ENCODE measurements at places on chromosomes 2 and 18.

DNA sequence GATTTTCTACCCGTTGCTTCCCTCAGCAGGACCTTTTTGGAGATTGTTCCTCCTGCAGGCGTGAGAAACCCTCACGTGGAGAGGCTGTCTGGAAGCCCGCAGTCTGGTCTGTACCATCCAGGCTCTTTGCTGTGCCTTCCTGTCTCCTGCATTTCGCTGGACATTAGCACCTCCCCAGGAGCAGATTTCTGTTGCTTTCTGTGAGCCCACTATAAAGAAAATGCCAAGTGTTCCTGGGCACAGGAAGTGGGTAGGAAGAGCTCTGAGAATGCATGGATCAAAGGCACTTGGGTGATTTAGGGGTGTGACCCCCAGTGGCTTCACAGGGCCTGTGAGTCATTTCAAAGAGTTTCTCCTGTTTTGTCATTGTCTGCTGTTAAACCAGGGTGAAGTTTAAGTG lies 27.3 kb downstream of the SPTBN1 start:
- DNase-seq, result no peak

- no peak for DNase-seq
Measured at GRCh38 chr2:231063347-231063746, 6.7 kb downstream of the PSMD1 start.

GRCh38 chr2:47803770-47804169 lies 20.8 kb downstream of the MSH6 start:
- no peak for DNase-seq

GRCh38 chr2:218986148-218986761 lies 1.3 kb upstream of the FEV start:
- no peak for DNase-seq

DNA sequence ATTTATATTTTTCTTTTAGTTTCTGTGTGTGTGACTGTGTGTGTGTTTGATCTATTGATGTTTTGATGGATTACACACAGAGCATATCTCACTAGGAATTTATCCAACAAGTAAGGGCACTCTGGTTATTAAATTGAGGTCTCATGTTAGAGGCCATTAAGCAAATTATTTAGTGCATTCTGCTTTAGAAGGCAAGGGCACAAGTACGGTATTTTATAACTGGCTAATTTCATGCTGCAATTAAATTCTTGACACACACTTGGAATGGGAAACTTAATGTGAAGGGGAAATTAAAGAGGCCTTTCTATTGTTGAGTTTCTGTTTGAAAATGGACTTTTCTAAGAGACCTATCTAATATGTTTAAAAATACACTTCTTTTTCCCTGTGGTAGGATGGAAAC lies 25.8 kb downstream of the NYAP2 start:
- DNase-seq, result no peak

DNA sequence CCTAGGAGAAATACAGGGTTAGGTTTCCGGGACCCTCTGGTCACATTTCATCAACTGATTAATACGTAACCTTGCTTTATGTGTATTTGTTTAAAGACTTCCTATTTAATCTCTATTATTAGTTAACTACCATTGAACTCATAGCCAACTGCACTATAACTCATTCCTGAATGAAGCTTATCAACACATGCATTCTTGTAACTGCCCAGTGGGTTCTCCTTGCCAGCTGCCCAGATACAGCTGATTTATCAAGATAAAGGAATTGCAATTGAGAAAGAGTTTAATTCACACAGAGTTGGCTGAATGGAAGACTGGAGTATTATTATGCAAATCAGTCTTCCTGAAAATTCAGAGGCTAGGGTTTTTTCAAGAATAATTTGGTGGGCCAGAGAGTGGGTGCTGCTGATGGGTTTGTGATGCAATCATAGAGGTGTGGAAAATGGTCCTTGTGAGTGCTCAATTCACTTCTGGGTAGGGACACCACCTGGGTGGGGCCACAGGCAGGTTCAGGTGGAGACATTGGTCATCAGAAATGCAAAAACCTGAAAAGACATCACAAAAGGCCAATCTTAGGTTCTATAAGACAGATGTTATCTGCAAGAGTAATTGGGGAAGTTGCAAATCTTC lies 21.1 kb upstream of the NOSTRIN start:
- DNase-seq, result no peak

- DNase-seq, result no peak
Measured at GRCh38 chr2:124913868-124914267, 888.8 kb downstream of the CNTNAP5 start.

- no peak for DNase-seq
Measured at GRCh38 chr2:219542931-219543595, 546 bp downstream of the CHPF start.

- DNase-seq, result no peak
Measured at GRCh38 chr2:6780765-6781274, 84.9 kb downstream of the CMPK2 start.

DNA sequence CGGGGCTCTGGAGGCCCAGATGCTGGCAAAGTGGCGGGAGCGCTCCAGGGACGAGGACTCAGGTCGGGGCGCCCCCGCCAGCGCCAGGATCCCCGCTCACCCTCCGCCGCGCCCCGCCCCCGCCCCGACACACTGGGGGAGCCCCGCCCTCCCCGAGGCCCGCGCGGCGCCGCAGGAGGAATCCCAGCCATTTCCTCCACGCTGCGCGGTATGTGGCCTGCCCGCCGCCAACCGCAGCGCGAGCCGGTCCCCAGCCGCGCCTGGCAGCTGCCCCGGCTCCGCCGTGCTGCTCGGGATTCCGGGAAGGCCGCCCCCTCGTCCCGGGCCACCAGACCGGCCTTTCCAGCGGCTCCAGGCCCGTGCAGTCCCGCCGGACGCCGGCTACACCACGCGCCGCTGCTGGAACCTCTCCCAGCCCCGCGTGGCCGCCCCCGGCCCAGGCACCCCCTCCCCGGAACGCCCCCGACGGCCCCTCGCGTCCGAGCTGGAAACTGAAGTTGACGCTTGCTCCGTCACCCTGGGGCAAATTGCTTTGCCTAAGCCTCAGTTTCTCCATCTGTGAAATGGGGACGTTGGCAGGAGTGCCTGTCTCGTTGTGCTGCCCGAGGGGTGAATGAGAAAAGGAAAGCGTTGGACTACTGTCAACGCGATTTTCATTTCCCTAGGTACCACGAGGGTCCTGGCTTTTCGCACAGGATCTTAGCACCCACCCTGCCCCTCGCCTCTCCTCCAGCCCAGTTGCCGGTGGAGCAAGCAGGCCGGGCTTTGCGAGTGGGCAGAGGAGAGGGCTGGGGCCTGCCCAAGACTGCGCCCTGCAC lies 53.6 kb downstream of the PKDCC start:
- peak; percentile 84 for DNase-seq

DNA sequence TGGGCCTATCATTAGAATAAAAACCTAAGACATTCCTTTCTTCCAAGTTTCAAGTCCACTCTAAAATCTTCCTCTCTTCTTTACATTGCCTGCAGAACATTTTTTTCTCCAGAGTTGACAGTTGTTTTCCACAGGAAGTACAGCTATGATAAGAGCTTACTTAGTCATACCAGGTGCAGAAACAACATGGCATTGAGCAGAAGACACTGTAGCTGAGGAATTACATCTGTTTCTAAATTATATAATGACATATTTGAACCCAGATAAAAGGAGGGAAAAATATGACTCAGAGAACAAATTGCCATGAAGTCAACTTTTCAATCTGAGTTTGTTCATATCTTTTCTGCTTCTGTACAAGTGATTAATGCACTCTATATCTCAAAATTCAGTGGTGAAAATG lies 30.2 kb downstream of the CMPK2 start:
- no peak for DNase-seq

GRCh38 chr2:224308272-224308911 lies 93.5 kb downstream of the FAM124B start:
- no peak for DNase-seq

- no peak for DNase-seq
Measured at GRCh38 chr18:25235401-25236042, 116.4 kb downstream of the ZNF521 start.

- no peak for DNase-seq
Measured at GRCh38 chr2:210524533-210524932, 31.9 kb upstream of the CPS1 start.

- DNase-seq, result no peak
Measured at GRCh38 chr2:118667964-118668363, 179.5 kb downstream of the EN1 start.

DNA sequence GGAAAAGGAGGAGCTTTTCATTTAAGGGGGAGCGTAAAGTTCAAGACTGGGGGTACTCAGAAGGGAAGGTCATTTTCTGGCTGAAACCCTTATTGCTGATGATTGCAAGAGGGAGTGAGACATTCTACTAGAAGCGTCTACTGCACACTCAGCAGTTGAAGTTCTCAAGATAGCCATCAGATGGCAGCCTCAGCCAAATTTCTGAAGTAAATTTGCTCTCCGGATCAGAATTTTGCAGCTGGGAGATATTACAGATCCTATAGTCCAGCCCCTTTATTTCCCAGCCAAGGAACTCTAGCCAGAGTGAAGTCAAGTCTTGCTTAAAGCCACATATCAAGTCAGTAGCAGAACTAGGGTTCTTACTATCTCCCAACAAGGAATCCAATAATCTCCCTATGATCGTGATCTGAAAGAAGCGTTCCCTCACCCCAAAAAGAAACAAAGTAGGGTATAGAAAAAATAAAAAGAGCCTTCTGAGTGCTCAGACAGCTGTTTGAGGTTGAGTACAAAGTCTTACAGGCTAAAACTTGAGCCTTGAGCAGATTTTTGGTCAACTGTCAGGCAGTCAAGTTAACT lies 24.0 kb downstream of the RAX start:
- DNase-seq, result peak; percentile 58

DNA sequence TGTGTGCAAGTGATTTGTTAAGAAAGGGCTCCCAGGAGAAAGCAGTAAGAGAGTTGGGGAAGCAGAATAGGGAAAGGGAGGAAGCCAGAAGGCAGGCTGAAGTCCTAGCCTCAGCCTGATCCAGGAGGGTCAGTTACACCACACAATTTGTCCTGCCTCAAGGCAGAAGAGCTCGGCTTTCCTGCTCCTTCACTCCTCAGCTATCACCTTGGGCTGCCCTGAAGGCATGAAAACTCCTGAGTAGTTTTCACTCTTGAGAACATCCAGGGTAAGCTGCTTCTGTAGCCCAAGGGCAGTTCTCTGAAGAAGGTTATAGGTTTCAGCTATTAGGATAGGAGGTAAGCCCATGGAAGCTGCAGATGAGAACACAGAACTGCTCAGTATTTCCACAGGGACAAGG lies 47.4 kb upstream of the ANKRD44 start:
- DNase-seq, result no peak

DNA sequence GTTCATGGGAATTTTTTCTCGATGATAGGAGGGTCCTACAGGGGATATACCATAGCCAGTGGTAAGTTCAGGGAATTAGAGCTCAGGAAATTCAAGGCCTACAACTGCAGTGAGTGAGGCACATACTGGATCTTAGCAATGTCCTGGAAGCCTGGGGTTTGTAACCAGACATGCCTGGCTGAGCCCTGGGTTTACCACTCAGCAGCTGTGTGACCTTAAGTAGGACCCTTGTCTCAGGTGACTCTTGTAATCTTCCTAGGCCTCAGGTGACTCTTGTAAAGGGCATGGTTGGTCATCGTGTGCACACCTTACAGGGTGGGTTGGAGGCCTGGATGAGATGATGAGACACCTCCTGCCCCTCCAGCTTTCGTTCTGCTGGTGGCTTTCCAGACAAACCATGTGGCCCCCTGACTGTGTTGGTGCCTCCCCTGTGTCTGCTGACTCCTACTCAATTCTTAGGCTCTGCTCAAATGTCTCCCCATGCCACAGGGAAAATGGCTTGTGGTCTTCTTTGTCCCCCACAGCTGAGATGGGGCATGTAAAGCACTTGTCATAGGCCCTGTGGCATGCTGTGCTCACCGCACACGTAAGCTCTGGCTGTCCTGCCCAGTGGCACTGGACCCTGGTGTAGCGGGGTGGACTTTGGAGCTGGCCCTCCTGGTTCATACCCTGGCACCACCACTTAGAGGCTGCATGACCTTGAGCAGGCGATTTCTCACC lies 94.1 kb downstream of the FHOD3 start:
- no peak for DNase-seq

- no peak for DNase-seq
Measured at GRCh38 chr2:160752475-160753330, 259.1 kb upstream of the RBMS1 start.

- DNase-seq, result no peak
Measured at GRCh38 chr2:160104115-160104514, 41.7 kb upstream of the PLA2R1 start.

- no peak for DNase-seq
Measured at GRCh38 chr2:50777954-50778353, 254.0 kb downstream of the NRXN1 start.

DNA sequence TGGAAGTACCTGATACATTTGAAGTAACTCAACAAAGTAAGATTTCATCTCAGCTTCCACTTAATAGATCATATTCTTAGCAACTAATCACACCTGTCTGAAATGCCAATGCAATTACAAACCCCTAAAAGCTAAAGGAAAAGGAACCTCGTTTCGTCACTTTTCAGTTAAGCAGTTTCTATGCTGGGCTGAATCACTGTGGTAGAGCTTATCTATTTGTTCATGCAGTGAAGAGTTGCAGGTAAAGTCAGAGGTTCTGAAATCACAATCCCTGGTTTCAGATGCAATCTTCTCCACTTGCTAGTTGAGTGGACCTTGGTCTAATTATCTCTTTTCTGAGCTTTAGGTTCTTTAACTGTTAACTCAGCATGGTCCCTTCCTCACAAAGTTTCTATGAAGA lies 6.3 kb downstream of the HRH4 start:
- DNase-seq, result no peak

DNA sequence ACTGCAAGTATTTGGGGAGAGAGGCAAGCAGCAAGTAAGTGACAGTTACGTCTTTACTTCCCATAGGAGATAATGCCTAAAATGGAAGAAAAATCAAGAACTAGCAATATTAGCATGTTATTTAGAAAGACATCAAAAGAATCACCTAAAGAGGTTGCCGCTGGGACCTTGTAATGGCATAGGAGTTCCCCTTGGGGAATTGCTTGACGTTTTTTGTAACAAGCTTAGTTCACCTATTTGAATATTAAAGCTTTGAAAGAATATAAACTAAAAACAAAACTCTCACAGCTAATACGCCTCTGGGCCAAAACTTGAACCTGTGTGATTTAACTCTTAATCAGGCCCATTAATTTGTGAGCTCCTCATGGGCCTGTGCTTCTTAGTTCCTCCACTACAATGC lies 89.0 kb downstream of the AAK1 start:
- no peak for DNase-seq

GRCh38 chr2:127293386-127293747 lies 577 bp downstream of the ERCC3 start:
- no peak for DNase-seq

DNA sequence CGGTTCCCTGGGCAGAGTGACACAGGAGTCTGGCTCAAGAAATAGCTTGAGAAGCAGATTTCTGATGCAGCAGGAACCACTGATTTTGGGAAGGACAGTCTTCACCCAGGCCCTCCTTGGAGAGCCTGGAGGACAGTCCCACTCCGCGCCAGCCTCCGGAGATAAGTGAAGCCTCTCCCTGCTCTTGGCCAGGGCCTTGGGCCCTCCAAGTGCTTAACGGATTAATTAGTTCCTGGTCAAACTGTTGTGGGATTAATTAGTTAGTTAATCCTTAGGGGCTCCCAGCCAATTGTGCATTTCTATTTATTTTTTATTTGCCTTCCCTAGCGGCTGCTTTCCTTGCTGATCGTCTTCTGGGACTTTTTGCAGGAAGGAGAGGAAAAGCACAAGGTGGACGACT lies 19.6 kb downstream of the CPLX4 start:
- no peak for DNase-seq
